ENCODE measurements at places on chromosomes 3 and 15.

GRCh38 chr15:77282333-77282732 is 137.6 kb downstream of the PEAK1 start:
- no peak for DNase-seq

- DNase-seq, result no peak
Observed at GRCh38 chr15:60001610-60002527, 2.2 kb upstream of the FOXB1 start.

DNA sequence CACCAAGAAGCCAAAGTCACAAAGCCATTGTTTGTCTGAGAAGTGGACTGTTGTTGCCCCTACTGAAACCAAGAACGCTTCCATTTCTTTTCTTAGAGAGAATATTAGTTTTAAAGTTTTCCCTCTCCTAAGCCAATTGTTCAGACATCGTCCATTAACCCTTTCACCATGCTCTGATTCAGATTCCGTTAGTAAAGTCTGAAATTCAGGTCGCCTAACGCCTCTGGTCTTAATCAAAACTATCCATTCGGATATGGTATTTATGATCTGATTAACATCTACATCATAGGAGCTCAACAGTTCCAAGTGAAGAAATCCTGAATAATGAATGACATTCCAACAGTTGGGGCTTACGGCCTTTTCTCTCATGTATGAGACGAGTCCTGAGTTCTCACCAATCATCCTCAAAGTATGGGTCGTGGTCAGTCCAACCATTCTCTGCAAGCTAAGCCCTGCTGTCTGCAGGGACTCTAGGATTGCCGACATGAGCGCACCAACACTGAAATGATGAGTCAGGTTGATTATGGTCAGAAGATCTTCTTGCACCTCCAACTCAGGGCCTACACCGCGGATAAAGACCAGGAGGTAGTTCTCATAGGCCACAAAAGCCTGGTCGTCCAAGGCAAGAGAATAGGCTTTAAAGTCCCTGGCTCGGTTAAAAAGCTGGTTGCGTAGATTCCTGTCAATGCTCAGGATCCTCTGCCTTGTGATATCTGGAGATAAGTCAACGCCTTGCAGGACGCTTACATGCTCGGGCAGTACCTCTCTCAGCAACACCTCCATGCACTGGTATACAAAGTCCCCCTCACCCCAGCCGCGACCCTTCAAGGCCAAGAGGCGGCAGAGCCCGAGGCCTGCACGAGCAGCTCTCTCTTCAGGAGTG is 767 bp downstream of the EPM2AIP1 start:
- DNase-seq, result no peak

DNA sequence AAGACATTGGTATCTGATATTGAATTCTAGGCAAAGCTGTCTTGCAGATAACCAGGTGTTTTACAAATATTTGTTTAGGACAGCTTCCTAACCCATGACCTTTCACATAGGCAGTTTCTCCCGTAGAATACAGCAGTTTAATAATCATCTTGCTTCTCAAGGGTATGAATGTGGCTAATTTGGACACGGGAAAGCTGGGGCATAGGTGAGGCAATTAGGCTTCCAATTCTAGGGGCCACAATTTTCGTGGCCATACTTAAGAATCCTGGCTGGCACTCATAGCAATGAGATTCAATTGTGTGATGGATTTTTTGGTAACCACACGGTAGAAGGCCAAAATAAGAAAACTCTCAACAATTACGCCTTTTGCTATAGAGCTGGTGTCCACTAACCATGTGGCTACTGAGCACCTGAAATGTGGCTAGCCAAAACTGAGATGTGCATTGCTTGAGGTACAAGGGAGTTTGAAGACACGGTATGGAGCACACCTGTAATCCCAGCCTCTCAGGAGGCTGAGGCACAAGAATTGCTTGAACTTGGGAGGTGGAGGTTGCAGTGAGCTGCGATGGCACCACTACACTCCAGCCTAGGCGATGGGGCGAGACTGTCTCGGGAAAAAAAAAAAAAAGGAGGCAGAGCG is 34.4 kb downstream of the TFRC start:
- DNase-seq, result no peak

DNA sequence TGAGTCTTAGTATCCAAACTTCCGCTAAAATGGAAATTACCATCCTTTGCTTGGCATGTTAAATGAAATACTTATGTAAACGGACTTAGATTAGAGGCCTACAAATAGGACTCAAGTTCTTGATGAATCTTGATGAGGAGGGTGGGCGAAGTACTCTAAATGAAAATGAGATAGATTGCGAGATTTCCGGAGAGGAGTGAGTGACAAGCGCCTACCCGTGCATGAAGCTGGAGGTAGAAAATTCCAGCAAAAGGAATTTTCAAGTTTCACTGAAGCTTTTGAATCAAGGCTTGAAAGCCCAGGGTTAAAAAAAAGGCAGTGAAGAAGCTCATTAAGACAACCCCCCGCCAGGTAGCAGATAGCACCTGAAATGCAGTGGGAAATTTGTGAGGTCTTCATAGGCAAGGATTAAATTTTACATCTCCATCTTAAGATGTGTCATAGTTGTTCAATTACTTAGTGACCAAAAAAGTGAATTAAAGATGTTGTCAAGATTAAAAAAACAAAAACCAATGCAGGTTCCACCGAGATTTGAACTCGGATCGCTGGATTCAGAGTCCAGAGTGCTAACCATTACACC is 655 bp upstream of the RAB11A start:
- no peak for DNase-seq

DNA sequence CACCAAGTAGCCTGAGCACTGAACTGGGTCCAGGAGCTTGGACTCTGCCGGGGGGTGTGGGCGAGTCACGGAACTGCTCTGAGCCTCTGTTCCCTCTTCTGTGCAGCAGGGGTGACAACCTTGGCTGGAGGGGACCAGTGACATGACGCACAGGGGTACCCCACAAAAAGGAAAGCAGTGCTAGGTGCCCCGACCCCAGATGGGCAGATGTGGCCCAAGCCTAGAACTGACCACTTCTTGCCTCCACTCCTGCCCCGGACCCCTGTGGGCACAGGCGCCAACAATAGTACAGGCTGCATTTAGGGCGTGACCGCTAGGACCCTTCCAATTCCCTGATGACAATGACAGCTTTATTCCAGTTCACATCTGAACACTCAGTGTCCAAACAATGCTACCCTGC is 255.9 kb upstream of the LYSMD4 start:
- no peak for DNase-seq

DNA sequence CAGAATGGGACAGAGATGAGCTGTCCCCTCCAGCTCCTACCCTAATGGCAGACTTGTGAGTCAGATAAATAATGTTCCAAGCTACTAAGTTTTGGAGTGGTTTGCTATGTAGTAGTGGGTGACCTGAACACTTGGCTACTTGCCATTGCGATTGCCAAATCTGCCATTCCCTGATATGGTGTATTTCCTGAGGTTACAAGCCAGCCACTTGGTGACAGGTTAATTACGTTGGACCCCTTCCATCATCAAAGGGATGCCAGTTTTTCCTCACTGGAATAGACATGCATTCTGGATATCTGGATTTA is 33.6 kb downstream of the MORF4L1 start:
- no peak for DNase-seq

DNA sequence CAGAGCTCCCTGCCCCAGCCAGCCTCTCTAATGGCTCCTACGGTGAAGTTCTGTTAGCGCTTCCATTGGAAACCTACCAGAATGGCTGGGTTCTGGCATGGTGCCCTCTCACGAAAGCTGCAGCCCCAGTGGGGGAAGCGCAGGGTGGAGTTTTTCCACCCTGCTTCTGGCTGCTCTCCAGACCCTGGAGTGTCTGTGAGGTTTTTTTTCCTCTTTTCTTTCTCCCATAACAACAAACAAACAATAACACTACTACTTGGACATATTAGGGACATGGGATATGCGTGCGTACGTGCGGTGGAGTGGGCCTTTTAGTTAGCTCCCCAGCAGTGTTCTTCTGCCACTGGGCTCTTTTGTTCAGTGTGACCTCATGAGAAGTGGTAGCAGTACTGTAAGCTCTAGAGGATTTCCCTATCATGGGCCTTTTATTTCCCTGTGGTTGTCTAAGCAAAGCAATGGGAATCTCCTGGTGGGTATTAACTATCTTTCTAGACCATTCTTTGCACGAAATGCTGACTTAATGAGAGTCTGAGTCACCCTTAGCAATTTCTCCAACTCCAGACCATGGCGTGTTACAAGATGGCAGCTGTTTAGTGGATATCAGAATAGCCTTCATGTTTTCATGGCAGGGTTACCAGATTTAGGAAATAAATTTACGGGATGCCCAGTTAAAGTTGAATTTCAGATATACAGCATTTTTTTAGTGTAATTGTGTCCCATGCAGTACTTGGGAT is 161.9 kb downstream of the FNDC3B start:
- no peak for DNase-seq

GRCh38 chr15:86875067-86875466 is 795.4 kb downstream of the AGBL1 start:
- DNase-seq, result no peak

DNA sequence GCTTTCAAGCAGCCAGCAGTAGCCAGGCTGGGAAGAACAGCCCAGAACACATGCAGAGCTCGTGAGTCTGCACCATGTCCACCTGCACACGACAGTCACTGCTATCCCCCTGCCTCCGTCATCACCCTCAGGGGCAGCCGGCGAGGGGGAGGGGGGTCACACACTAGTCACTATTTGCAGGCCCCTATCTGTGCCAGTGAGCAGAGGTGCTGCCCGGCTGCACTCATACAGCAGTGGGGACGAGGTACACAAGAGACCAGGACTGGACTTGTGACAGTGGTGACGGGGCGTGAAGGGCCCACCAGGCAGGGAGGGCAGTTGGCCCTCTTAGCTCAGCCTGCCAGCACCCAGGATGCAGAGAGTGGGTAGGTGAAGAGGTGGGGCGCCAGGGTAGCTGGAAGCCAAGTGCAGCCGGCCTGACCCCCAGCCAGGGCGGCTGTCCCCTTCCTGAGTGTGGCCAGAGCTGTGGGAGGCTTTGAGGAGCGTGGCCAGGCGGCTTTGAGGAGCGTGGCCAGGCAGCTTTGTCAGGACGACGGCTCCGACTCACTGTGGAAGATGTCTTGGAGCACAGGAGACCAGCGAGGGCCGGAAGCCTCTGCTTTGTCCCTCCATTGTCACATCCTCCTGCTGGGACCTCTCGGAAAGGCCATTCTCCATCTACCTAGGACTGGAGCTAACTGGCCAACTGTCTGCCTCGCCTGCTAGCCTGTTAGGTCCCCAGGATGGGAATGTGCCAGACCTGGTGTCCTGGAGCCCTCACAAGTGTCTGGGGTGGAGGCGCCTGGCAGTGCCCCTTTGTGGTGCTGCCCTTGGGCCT is 52.1 kb upstream of the FGD5 start:
- DNase-seq, result no peak

DNA sequence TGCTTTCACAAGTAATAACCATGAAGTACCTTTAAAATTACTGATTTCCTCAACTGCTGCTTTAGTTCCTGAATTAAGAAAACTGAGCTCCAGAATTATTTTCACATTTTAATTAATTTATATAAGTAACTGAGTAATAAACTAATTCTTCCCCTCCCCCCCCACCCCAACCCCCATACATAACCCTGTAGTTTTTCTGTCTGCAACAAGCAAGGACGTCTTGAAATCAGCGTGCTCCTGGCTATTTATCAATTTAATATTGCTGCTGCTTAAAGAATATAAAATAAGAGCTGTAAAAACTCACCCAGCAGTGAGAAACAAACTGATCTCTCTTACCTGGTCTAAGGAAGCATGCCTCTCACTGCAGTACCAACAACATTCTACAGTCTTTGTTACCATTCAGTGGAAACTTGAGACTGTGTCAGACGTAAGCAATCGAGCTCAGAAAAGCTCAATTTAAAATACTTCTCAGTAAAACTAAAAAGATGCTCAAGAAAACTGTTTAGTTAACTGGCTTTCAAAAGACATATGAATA is 121.0 kb downstream of the TFDP2 start:
- DNase-seq, result no peak

DNA sequence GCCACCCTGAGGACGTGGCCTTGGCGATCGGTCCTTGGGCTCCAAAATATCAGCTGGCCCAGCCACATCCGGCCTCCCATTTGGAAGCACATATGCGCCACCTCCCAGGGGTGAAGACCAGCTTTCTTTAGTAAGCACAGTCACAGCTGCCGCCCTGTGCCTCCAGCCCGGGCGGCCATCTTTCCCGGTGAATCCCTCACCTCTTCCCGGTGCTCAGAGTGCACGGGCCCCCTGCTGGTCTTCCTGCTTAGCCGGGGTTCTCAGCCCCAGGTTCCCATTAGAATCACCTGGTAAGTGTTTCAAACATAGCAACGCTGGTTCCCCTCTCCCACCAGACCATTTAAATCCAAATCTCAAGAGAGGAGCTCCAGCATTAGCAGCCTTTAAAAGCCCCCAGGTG is 232.2 kb downstream of the VPS13C start:
- DNase-seq, result no peak

GRCh38 chr15:53266176-53266575 is 476.0 kb upstream of the ONECUT1 start:
- no peak for DNase-seq

- no peak for DNase-seq
Observed at GRCh38 chr15:69951898-69952555, 145.7 kb downstream of the TLE3 start.

GRCh38 chr15:69346112-69346511 is 47.4 kb downstream of the PAQR5 start:
- DNase-seq, result no peak

DNA sequence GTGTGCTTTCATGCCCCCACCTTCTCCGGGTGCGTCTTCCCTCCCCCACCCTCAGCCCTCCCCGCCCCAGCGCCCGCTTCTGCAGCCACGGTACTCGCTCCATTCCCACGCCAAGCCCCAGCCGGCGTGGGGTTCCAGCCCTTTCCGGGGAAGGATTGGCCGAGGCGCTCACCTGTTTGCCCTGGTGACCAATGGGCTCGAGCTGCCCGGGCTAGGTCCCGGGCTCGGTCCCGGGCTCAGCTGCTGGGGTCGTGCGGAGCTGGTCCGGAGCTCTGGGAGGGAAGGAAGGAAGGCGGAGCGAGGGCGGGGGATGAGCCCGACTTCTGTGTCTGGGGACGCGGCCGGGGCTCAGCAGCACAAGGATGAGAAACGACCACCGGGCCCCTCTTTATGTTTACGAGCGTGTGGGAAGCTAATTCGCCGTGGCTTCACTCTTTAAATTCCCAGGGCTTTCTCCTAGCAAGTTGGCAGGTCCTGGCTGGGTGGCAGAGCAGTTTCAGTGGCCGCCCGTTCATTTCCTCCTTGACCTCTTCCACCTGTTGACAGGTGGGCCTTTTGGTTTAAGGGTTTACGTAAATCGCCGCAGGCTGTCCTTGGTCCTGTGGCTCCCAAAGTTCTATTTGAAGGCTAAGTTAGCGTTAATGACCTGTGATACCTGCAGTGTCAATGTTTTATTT is at the start of gene IGSF10:
Gene IGSF10, minus strand, starts transcription at position 288 of the 677 bp plus-strand sequence. CDS start 2,352 bp downstream, outside the sequence.
- peak; percentile 5 for DNase-seq

GRCh38 chr3:88032245-88032644 is 26.6 kb downstream of the CGGBP1 start:
- DNase-seq, result no peak

DNA sequence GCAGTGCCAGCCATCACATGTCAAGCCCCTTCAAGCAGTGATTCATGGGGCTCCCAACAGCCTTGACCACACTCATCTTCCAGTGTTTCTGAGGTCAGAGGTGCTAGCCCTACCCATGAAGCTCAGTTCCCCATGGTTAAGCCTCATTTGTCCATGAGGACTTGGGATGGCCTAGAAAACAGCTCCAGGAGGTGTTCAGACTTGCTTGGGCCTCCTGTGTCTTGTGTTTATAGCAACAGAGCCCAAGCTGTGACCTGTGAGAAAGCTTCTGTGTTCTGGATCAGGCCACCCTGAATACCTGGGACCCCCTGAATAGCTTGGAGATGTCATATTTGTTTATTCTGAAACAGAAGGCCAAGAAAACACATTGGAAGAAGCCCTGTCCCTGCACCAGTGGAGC is 36.7 kb downstream of the LARP6 start:
- no peak for DNase-seq

GRCh38 chr15:35379972-35380371 is 166.0 kb downstream of the DPH6 start:
- DNase-seq, result no peak
